ENCODE measurements at places on chromosomes 12 and 14.

GRCh38 chr12:100720016-100720654 lies 74.4 kb upstream of the ANO4 start:
- no peak for DNase-seq

- DNase-seq = no peak
Measured at GRCh38 chr14:65478596-65478995, 66.1 kb downstream of the FUT8 start.

- DNase-seq = no peak
Measured at GRCh38 chr12:38056701-38057689, 259.6 kb upstream of the ALG10B start.

DNA sequence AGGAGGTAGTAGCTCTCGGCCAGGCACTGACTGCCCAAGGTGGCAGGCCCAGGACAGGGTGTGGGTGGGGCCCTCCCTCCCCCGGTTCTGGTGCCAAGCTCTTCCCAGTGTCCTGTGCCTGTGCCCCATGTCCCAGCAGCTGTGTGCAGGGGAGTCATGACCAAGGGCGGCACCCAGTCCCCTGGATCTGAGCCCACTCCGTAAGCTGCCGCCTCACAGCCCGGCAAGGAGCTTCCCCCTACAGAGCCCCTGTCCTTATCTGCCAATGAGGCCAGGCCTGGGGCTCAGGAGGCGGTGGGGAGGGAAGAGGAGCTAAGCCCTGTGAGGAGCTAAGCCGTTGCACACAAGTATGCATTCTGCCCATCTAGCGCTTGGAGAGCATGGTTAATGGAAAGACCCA lies 5.6 kb upstream of the C14orf180 start:
- no peak for DNase-seq

GRCh38 chr12:30599608-30600007 lies 96.1 kb downstream of the IPO8 start:
- no peak for DNase-seq

DNA sequence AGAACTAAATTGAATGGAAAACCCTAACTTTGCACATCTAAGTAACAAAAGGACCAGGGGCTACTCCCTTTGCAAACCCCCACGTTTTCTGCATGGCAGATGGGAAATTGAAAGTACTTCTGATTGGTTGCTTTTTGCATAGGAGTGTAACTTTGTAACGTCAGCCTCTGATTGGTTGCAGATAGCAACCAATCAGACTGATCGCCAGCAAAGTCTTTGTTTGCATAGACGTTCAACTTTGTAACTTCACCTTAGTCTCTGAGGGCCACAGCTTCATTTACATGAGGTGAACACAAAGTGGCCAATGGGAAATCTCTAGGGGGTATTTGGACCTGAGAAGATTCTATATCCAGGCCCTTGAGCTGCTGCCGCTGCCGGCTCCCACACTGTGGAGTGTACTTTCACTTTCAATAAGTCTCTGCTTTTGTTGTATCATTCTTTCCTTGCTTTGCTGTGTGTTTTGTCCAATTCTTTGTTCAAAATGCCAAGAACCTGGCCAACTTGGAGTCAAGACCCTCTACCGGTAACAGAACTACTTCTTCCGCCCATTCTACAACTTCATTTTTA lies 102.5 kb upstream of the PRICKLE1 start:
- no peak for DNase-seq

DNA sequence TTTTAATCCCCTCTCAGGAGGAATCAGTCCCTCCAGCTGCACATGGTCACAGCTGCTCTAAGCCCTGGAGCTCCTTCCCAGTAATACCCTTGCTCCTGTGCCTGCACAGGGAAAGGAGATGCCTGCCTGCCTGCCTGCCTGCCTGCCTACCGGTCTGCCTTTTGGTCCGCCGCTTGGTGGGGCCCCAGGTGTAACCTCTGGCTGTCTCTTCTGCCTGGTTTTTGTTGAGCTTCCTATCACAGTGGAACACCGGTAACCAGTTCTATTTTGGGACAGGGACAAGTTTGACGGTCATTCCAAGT lies 99.8 kb downstream of the DAD1 start:
- no peak for DNase-seq

GRCh38 chr14:60106339-60106738 lies 14.6 kb downstream of the PCNX4 start:
- DNase-seq = no peak

DNA sequence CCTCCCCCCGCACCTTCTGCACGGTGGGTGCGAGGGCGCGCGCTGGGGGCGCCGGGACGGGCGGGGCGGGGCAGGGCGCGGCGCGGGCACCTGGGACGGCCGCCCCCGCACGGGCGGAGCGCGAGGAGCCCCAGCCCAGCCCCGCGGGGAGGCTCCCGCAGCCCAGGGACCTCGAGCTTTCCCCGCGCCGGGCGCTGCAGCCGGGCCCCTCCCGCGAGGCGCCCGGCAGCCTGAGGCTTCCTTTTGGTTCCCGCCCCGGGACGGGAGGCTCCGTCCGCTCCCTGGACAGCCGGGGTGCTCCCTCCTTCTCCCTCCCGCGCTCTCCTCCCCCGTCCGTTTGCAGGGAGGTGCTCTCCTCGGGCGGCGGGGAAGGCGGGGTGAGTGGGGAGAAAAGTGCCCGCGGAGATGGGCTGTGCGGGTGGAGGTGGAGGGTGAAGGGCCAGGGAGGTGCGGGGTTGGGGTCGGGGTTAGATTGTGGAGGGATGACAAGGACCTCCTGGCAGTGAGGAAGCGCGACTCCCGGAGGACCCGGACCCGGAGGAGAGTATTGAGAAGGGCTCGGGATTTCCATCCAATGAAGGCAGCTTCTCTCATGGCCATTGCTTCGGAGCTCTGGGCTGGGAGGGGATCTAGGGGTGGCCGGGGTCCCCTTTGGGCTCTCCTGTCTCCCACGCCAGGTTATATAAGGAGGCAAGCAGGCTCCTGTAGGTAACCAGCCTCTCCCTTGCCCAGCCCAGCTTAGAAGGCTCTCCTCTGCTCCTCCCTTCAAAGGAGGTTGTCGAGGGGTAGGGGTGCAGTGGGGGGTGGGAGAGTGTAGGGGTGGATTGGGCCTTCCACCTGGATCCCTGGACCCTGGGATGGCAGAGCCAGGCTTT lies 645 bp downstream of the JDP2 start:
- DNase-seq = peak; percentile 56

DNA sequence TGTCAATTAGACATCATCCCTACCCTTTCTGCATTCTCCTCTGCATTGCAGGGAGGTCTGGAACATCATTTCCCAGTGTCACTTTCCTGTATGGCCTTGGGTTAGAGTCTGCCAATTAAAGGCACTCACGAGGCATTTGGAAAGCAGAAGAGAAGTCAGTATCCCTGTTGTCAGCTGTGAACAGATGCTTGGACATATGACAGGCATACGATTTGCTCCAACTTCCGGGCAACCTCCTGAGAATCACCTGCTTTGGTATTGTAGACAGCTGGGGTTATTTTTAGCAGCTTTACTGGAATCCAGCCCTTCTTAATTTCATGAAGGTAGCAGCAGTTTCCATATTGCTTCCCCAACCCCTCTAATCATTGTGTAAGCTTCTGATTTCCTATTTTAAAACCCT lies 88.7 kb upstream of the DHRS4 start:
- DNase-seq = no peak

GRCh38 chr14:37617864-37618365 lies 22.5 kb downstream of the TTC6 start:
- no peak for DNase-seq

GRCh38 chr12:112517730-112518364 lies 99.1 kb downstream of the PTPN11 start:
- no peak for DNase-seq

DNA sequence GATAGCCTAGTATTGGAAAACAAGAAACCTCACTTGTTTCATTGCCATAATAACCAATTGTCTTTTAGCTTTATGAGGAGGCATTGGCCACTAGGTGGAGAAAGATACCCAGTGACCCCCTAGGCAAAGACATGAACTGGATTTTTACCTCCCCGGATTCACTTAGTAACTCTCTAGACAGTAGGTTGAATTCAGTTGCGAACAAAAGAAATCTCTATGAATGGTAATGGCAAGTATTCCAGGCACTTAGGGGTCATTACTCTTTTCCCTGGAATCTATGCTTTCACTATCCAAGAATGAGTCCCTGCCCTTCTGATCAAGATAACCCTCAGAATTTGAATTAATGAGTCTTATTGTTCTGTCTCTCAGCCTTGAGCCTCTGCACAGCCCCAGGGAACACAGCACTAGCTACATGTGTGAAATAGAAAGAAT lies 29.5 kb upstream of the RHOJ start:
- DNase-seq = peak; percentile 13

DNA sequence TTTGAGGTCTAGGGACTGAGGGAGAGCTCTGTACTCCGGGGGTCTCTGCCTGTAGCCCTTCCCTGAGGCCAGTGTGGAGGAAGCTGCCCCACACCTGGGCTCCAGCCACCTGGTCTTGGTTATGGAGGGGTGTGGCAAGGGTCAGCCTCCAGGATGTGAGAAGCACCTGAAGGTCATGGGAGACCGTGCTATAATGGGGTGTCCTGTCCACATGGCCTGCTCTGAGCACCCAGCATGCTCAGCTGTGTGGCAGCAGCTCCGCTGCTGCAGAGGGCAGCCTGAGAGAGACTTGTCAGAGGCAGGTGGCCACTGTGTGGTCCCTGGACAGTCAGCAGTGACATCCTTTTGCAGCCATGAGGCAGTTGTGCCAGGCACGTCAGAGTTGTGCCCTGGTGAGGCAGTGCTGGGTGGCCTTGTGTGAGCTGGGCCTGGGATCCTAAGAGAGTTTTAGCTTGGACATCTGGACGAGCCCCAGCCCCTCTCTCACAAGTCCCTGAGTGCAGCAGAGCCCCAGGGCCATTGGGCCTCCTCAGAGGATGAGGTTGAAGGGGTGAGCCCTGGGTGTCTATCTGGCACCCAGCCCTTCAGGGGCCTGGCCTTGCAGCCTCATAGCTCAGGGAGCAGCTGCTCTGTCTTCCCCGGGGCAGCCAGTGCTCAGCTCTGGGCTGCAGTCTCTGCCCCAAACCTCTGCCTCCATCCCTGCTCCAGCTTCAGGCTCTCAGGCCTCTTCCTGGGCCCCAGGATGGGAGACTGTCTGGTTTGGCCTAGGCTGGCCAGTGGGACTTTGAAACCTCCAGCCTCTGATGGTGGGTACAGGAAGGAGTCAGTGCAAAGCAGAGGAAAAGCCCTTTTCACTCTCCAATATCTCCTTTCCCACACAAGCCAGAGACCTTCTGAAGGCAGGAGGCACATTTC lies 7.4 kb upstream of the ATG101 start:
- DNase-seq = no peak

DNA sequence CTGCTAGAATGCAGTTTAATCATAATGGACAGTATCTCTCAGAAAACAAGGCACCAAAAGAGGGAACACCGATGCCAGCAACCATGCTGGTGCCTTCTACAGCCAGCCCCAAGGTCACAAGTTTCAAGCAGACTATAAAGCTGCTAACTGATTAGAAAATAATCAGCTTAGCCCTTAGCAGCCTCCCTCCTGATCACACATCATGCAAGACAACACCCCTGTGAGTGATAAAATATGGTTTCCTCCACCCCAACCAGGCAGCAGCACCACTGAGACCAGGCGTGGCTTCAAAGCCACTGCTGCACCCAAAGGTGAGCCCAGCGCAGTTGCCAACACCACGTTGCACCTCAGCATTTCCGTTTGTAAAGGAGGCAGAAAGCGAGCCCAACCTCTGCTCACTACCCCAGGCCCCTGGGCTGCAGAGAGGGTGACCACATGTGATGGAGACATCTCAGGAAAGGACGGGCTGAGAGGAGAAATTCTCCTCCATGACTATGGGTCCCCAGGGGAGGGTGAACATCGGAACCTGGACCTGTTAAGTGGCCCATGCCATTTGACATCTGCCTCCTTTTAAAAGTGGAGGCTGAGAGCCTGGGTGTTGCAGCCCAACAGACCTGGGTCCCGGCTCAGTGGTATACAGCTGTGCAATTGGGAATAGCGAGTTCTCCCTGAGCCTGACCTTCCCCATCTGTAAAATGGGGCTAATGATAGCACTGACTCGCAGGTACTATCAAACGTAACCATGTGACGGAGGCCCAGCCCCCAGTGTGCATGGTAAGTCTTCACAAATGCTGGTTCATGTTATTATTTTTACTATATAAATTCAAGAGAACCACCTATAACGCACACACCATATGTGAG lies 11.5 kb downstream of the ZFP36L1 start:
- no peak for DNase-seq

- DNase-seq = no peak
Measured at GRCh38 chr12:3091382-3092241, 14.4 kb downstream of the TSPAN9 start.

DNA sequence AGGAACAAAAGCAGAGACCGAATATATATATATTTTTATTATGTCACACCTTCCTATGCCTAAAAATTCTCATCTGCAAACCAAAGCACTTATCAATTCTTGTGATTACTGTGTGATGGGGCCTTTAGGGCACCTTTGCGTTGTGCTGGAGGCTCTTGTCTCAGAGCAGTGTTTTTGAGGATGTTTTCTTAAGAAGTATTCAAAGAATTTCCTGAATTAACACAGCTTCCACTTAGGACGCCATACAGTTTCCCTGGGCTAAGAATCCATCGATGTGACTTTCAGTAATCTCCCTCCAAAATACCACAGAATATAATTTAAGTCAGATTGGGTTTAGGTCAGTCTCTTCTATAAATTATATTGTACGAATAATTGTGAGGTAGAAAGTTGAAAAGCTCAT lies 22.0 kb upstream of the HIF1A start:
- DNase-seq = no peak

GRCh38 chr12:46124132-46124847 lies 133.9 kb upstream of the SCAF11 start:
- no peak for DNase-seq

- DNase-seq = no peak
Measured at GRCh38 chr12:90166671-90167070, 458.0 kb upstream of the ATP2B1 start.

- DNase-seq = no peak
Measured at GRCh38 chr12:95762123-95762785, 28.3 kb downstream of the NTN4 start.

GRCh38 chr12:2477009-2477766 lies 317.6 kb upstream of the FKBP4 start:
- no peak for DNase-seq

- no peak for DNase-seq
Measured at GRCh38 chr14:101290611-101291010, 270.7 kb upstream of the DIO3 start.

GRCh38 chr14:96078625-96079016 lies 39.5 kb downstream of the C14orf132 start:
- DNase-seq = no peak

GRCh38 chr12:100716945-100717732 lies 77.4 kb upstream of the ANO4 start:
- DNase-seq = peak; percentile 64

DNA sequence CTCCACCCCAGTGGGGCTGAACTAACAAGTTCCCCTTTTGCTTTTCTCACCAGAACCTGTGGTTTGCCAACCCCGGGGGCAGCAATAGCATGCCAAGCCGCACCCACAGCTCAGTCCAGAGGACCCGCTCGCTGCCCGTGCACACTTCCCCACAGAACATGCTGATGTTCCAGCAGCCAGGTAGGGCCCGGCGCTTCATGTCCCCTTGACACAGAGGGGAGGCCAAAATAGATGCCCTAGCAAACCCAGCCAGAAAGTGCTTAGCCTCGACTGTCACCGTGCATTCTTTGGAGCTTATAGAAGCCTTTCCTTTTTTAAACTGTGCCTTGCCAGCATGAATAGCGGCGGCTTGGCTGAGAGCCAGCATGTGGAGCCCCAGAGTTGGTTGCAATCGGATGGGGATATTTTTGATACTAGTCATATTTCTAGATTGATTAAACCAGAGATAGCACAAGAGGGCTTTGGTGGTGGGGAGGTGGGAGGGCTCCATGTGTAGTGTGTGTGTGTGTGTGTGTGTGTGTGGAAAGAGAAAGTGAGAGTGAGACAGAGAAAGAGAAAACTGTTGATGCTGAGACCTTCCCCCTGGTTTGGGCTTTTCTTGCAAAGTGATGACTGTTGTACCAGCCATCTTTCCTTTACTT lies 126.1 kb downstream of the GCH1 start:
- no peak for DNase-seq
